ENCODE measurements at places on chromosomes 6 and 20.

DNA sequence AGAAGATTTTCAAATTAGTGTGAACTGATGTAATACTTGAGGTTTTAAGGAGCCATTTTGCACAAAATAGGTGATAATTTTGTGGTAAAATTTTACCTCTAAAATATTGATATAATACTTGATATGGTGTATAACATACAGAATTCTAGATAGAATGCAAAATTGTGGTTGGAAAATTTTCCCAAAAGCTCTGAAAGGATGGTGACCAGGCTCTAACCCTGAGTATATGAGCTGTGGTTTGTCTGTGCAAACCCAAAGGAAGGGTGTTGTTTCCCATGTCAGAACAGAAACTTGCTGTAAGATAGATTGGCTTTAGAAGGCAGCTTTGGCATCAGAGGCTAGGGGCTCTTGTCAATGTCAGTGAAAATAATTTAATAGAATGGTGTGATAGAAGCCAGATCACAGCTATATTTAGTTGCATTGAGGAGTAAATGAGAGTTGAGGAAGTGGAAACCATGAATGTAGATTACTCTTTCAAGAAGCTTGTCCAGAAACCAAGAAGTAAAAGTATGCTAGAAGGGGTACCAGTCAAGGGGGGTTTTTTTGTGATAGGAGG is 257.7 kb downstream of the FARS2 start:
- no peak for DNase-seq

DNA sequence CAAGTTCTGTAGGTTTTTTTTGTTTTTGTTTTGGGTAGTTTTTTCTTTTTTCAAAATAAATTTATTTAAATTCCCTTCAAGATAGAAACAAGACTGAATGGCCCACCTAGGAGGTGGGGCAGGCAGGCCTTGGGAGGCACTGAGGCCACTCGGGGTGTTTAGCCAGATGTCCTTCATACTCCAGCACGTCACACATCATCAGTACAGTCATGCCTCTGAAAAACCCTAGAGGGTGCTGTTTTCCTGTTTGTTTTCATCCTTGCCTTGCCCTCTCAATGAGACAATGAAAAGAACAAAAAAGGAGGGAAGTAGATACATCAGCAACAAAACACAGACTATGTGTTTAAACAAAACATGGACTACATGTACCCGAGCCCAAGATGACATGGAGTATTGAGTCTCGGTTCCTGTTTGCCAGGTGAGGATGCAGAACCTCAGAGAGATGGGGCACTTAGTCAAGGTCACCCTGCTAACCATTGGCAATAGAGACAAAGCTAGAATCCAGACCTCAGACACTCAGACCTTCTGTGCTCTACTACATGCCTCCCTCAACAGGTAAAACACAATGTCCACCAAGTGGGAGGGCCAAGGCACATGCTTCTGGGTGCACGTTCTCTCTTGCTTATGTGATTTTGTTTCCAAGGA is 26.8 kb upstream of the CLIC5 start:
- DNase-seq, result peak; percentile 50

- no peak for DNase-seq
Measured at GRCh38 chr6:139972116-139972515, 597.7 kb upstream of the CITED2 start.

GRCh38 chr20:61360940-61361339 is 108.9 kb downstream of the CDH4 start:
- no peak for DNase-seq

GRCh38 chr20:38833857-38834164 is 28.3 kb downstream of the PPP1R16B start:
- DNase-seq, result no peak

DNA sequence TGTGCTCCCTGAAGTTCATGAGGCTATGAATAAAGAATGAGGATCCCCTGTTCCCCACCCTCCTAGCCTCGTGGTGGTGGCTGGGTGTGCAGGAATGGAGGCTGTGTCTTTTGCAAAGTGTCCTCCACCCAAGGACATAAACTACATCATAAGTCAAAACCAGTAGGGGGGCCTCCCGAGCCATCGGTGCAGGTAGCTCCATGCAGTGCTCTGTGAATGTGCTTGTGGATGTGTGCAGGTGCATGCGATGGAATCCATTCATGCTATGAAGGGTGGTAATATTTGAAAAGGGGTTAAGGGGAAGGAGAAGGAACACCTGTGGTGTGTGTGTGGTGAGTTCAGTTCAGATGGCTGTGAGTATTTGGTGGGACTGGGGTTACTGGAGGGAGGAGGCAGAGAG is 197.3 kb downstream of the NRN1 start:
- no peak for DNase-seq

DNA sequence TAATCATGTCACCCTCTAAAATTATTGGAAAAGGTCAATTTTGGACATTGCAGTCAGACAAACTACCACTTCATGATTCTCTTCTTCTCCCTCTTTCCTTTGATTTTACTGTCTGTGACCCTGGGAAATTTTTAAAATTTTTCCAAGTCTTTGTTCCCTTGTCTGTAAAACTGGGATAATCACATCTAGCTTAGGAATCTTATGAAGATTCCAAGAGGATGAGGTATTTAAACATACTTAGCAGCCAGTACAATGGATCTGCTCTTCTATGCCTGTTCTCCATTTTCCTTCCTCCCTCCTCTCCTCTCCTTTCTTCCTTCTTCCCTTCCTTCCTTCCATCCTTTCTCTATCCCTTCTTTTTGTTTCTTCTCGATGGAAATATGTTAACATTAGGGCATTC is 651.6 kb upstream of the MARCKS start:
- DNase-seq, result no peak

- DNase-seq, result no peak
Measured at GRCh38 chr6:29814379-29815117, 13.1 kb upstream of the HLA-G start.

DNA sequence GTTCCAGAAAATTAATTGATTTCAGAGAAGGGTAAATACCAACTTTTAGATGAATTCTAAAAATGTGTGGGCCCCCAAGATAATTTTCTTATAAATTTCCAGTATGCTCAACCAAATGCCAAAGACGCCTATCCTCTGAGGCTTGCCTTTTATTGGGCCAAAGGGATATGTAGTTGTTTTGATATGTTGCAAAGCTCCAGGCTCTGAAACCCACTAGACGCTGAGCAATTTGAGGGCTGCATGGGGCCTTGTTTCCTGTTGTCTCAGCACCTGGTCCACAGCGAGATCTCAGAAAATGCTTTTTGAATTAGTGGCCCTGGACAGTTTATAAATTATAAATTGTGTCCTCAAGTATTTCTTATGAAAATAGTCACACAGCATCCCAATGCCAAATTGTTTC is 397.2 kb downstream of the SAMD5 start:
- DNase-seq, result no peak

DNA sequence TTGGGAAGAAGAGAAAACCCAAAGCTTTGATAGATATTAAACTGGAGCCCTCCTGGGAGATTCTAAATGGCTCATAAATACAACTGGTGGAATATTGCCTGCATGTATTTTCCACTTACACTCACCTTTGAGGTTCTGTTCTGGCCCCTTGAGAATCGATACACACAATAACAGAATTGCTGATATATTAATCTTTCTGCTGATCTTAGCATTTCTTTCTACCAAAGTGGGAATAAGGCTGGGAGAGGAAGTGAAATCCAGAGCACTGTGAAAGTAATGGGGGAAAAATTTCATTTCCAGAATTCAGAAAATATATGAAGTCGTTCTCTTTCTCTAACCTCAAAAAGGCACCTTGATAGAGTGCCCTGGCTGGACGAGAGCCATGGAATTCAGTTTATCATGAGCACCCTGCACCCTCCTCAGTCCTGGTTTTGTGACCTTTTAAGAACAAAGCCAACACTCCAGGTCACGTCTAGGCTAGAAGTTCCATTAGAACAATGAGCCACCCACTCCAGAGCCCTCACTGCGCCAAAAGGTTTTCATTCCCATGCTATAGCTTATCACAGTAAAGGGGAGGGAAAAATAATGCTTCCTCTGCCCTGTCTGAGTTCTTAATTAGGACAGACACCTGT is 244.5 kb downstream of the CD83 start:
- DNase-seq, result no peak

DNA sequence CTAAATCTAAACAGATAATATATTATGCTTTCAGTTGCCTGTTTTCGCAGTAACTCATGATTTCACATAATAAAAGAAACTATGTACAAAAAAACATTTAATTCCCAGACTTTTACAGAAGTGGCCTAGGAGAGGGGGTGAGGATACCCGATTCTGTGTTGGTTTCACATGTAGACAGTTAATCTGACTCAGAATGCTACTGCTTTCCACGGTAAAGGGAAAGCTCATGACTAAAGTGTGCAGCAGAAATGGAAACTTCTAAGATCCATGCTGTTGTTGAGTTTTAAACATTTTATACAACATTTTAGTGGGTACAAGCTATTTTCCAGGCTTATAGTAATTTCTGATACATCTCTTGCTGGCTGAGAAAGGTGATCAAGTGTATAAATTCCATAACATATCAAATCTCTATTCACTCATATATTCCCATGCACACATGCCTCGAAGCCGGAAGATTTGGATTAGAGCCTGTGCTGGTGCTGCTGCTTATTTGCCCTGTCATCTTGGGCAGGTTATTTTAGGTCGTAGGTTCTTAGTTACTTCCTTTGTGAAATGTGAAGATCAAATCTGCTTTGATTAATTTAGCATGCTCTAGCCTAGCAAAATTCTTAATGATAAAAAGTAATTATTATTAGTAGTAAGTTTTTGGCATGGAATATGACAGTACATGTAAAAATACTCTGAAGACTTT is 896.7 kb upstream of the MAP3K7 start:
- no peak for DNase-seq

DNA sequence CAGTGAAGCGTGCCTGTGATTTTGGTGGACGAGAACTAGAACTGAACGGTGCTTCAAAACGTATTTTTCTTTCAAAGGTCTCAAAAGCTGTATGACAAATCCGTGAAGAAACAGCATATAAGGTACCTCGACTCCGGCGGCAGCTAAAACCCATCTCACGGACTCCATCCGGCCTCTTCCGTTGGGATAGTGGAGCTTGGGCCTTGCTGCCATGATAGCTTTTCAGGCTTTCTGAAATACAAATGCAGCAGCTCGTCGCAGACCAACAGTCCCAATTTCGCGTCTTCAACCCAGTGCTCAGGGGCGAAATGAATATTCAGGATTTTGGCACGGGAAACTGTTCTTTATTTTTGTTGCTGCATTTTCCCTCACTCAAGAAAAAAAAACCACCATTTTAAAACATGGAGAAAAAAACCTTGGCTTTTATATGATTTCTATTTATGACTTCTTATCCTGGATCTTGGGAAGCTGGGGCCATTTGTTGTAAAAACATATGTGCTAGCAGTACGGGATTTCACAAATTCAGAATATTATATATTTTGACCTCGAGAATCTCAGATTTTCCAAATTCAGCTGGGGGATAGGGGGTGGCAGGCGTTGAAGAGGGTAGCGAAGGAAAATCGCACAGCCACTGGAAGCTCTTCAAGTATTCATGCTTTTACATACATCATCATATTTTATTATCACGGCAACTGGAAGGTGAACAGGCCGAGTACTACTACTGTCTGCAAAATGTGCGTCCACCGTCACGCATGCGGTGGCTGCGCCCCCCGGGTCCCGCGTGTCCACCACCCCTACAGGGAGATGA is 849 bp downstream of the GSTA4 start:
- DNase-seq, result no peak

DNA sequence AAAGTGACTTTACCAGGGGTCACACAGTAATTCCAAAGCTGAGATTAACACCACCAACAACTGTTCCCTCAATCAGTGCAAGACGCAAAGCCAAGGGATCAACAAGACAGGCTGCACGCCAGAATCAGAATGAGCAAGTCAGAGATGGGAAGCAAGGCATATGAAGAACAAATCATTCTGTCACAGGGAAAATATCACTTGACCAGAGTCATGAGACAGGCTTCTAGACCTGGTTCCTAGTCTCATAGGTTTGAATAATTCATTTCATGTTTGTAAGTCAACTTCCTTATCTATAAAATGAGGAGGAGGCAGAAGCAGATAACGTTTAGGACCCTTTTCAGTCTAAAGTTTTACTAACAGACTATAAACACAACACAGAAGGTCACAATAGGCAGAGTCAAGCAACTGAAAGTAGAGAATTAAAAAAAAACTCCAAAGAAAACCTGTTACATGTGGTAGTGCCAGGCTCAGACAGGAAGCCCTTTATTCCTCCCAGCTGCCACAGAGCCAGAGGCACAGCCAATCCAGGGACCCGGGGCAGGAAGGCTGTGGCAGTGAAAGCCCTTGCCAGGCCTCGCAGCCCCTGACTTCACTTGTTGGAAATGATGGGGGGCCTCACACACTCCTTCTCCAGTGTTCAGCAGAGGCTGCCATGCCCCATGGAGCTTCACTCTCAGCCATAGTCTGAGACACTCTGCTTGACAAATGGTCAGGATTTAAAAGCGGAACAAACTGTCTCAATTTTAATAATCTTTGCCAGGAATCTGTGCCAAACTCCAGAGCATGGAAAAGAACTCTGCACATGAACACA is 29.2 kb upstream of the DST start:
- no peak for DNase-seq

GRCh38 chr20:58006346-58007316 is 221.8 kb downstream of the ANKRD60 start:
- DNase-seq, result no peak

DNA sequence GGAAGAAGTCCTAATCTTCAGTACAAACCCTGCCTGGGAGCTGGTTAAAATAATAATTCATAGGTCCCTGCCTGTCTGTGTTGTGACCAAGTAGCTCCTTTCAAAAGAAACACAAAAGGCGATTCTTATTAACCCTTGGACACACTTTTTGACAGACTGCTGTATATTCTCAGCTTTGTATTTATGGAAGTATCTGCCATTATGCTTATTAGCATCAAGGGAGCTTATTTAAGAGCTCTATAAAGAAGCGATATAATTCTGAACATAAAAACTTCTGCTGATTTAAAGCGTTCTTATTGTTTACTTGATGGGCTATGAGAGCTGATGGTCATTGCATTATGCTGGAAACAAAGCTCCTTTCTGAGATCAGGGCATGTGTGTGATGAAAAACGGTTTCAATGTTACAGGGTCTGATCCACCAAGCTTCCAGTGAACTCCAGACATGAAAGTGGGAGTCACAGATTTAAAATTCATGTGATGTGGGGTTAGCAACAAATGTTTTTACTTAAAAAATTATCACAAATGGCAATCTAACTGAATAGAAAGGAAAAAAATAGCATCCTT is 181.8 kb upstream of the PDE10A start:
- DNase-seq, result no peak

DNA sequence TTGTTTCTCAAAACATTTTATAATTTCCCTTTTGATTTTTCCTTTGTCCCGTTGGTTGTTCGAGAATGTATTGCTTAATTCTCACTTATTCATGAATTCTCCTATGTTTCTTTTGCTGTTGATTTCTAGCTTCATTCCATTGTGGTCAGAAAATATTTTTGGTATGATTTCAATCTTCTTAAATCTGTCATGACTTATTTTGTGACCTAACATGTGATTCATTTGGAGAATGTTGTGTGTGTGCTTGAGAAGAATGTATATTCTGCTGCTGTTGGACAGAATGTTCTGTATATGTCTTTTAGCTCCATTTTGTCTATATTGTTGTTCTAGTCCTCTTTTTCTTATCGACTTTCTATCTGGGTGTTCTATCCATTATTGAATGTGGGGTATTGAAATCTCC is 286.2 kb upstream of the RNF217 start:
- no peak for DNase-seq

- no peak for DNase-seq
Measured at GRCh38 chr6:6842291-6842690, 253.8 kb downstream of the LY86 start.
